ENCODE measurements at places on chromosomes 2 and 18. TPM values are rescaled to one million over a fixed set of nuclear protein-coding genes. Genes with fewer than 3 reads are reported as not detected.

The EHD3 gene
- total RNA-seq, result 13.2 TPM

The ST6GAL2 gene
- total RNA-seq, result 16.3 TPM

The PSTPIP2 gene
- total RNA-seq, result 10.6 TPM

The CIB4 gene
- not detected for total RNA-seq

The LRRC30 gene
- total RNA-seq, result not detected

The NTSR2 gene
- total RNA-seq, result not detected

The COL5A2 gene
- total RNA-seq, result 438 TPM

The CD28 gene
- not detected for total RNA-seq

DNA sequence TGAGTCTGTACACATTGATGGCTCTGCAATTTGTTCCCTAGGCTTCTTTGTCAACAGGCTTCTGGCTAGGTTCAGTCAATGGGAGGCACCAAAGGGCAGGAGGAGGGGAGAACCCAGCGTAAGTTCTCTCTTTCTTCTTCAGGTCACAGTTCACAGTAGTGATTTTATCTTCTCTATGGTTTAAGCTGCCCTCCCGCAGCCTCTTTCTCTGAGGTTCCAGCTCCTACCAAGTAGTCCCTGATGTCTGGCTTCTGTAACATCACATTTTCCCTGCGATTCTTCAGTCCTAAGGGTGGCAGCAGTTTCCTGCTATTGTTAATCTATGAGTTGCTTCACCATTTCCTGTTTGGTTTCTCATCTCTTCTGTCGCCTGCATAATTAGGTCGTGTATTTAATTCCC lies 107.4 kb downstream of the CPO start:
- DNase-seq, result no peak

DNA sequence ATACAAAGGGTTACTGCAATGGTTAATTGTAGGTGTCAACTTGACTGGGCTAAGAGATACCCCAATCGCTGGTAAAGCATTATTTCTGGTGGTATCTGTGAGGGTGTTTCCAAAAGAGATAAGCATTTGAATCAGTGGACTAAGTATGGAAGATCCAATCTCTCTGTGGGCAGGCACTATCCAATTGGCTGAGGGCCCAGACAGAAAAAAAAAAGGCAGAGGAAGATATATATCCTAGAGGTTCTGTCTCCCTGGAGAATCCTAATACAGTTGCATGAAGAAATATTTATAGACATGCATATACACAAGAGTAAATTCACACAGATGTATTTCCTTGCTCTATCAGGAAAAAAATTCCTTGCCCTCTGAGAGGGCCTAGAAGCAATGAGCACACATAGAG lies 43.9 kb downstream of the TBC1D8 start:
- DNase-seq, result no peak

- no peak for DNase-seq
Measured at GRCh38 chr18:58348951-58349350, 279.9 kb downstream of the ALPK2 start.

DNA sequence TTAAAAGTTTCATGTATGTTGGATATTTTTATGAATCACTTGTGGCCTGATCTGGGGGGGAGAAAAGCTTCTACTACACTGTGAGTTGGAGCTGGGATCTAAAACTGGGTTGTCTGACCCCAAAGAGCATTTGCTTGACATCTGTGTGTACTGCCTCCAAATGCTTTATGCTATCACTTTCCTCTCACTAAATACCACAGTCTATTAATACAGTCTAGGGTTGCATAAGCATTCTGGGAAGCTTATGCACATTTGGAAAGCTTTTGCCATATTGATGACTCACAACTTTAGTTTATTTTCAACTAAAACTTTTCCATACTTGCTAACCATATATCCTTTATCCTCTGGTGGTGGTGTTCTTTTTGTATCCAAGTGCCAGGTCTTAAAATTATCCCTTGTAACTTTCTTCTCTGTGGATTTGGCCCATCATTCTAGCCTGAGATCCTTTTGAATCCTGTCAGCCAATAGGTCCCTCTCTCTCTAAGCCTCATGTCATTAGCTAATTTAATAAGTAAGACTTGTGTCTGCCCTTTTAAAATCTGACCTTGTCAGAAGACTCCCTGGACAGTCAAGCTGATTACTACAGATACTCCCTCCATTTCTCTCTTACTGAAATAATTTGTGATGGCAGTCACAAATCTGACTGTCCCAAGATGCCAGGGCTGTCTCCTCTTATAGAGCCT lies 72.7 kb downstream of the NXPH2 start:
- no peak for DNase-seq

- no peak for DNase-seq
Measured at GRCh38 chr2:48578313-48578712, 39.3 kb upstream of the GTF2A1L start.

GRCh38 chr2:236298924-236299475 lies 34.8 kb upstream of the ASB18 start:
- DNase-seq, result no peak

- no peak for DNase-seq
Measured at GRCh38 chr2:47336259-47337238, 66.4 kb upstream of the MSH2 start.

DNA sequence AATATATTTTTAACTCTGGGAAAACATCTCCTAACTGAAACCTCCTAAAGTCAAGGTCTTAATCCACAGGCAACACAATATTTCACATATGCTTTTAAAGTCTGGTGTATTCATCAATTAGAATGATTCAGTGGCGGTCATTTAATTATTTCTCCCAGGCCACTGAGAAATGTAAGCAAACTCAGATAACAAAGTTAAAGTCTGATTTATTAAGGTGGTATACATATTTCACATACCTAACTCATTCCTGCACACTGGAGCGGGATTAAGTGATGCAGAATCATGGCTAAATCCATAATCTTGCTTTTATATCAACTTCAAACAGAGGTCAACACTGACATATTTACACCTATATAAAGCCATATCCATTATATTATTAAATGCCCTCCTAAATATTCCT lies 43.7 kb downstream of the FRZB start:
- no peak for DNase-seq

DNA sequence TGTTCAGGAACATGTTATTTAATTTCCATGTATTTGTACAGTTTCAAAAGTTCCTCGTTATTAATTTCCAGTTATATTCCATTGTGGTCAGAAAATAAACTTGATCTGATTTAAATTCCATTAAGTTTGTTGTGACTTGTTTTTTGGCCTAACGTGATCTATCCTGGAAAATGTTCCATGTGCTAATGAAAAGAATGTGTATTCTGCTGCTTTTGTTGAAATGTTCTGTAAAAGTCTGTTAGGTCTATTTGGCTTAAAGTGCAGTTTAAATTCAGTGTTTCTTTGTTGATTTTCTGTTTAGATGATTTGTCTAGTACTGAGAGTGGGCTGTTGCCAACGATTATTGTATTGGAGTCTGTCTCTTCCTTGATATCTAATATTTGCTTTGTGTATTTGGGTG lies 148.0 kb downstream of the UBR3 start:
- DNase-seq, result no peak

- no peak for DNase-seq
Measured at GRCh38 chr2:121137571-121137970, 147.4 kb downstream of the TFCP2L1 start.

DNA sequence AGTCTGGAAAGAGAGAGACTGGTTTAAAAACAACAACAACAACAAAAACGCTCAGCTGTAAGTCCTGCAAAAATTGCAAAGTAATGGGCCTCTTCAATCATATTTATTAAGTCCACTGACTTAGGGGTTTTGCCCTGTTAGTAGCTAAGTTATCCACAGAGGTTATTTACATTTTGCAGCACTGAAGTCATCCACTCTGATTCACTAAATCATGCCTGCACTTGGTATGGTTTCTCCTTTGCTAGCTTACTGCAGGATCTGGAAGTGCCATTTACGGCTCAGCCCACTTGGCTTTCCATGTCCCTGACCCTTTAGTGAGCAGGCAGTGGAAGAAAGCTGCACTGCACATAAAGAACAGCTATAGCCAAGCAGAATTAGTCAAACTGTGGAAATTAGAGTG lies 484.4 kb downstream of the NRXN1 start:
- DNase-seq, result no peak

- no peak for DNase-seq
Measured at GRCh38 chr2:147845411-147845971, 662 bp downstream of the ACVR2A start.

DNA sequence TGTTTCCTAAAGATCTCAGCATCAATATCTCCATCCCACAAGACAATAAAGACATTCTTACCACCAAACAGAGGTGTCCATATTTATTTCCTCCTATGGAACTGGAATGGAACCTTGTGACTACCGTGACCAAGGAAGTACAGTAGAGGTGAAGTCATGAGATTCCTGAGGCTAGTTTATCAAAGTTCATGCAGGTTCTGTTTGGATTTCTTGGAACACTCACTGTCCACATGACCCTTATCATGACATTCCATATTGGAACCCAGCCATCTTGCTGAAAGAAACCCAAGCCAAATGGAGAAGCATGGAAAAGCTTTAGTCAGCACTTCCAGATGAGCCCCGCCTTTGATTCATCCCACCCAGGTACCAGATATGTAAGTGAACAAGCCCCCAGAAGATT lies 516.0 kb upstream of the POU3F3 start:
- DNase-seq, result no peak

- no peak for DNase-seq
Measured at GRCh38 chr18:29225351-29225750, 1048.4 kb upstream of the CDH2 start.

GRCh38 chr2:23940718-23941620 lies 706 bp downstream of the UBXN2A start:
- DNase-seq, result no peak

All from mesothelial cell of epicardium (in vitro differentiated cells).